KG1 (cell line): ENCODE measurements at places on chromosomes 3 and 15.

- no peak for DNase-seq
Observed at GRCh38 chr3:35733341-35733740, 94.0 kb downstream of the ARPP21 start.

DNA sequence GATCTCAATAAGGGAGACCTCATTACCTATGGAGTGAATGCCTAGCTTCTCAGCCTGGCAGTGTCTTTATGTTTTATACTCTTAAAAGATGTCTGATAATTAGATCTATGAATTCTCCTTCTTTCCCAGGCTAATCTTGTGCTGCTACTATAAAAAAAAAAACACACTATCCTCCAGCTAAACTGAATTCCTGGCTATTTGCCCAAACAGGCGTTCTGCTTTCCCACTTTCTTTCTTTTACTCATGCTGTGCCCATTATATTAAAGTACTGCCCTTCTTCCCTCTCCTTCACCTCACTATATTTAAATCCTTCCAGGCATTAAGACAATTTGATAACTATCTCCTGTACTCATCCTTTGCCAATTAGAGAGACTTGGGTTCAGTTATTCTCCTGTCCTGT is 1134.9 kb downstream of the ROBO2 start:
- DNase-seq = no peak

- no peak for DNase-seq
Observed at GRCh38 chr3:78041486-78041885, 1001.6 kb downstream of the ROBO2 start.

DNA sequence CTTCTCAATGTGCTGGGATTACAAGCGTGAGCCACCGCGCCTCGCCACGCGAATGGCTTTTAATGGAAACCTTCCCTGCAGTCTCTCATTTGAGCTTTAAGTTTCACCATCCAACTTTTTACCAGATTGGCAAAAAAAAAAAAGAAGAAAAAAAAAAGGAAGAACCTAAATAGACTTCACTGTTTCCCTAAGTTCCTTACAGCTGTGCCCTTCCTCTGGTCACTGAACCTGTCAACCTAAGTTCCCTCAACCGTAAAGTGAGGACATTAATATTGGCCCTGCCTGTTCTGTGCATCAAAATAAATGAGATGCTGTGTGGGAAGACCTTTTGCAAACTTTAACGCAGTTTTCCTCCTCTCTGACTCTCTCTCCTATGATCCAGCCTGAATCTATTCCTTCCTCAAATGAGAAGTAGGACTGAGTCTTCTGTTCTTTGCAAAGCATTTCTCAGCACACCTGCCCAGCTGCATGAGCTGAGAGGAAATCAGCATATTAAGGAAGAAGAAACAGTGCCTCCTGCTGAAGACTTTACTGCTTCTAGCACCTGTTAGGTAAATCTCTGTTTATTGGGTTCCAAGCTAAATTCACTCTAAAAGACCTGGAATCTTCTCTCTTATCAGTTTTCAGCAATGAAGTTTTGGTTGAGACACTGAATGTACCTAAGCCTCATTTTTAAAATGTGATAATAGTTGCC is 99.6 kb upstream of the ETV5 start:
- no peak for DNase-seq

DNA sequence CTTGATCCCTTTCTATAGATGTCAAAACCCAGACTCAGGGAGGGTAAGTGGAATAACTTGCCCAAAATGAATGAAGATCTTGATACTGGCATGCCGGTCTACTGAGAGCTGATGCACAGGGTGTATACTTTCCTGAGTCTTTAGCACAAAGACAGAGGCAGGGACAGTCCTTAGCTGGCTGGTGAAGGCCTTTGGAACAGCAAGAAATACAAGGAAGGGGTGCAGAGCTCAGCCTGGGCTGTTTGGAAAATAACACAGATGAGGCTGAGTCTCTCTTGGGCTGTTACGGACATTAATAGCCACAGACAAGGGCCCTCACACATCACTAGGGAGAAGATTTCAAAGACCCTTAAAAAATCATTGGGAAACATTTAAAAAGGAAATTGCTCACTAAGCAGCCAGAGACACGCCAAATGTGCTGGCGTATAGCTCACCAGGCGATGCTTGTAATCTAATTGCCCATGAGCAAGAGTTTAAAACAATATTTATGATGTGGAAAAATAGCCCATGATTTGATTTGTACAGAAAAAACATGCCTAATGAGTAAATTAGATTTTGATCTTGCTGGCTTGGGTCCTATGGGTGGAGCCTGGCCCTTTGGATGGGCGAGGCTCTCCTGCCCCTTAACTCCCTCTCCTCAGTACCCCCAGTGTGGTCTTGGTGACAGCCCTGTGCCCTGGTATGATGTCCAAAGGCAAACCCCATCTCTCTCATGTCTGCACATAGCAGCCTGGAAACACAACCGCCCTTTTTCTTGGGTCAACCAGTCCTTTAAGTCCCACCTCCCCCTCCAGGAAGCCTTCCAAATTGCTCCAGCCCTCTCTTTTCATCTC is 81.8 kb upstream of the MRPS22 start:
- DNase-seq = no peak
